Amygdala (tissue), 56 donors: ENCODE measurements at places on chromosomes 7 and 10.

DNA sequence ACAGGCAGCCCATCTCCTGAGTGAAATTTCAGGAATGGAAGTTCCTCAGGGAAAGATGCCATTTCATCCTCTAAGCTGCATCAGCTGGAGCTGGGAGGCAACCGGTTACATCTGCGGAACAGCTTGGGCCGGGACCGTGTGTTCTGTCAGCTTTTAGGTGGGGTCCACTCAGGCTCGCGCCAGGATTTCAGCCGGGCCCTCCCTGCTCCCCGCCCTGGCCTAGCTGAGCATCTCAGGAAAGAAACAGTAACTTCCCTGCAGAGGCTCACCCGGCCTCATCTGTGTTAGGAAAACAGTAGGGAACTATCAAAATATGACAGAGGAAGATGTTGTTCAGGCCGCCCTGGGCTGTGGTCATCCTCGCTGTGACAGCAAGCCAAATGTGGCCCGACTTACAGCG is 110.4 kb downstream of the TRIL start:
- no peak for DNase-seq

GRCh38 chr7:103866919-103867318 is 122.5 kb downstream of the RELN start:
- DNase-seq, result no peak

GRCh38 chr7:100166970-100167911 is 1.2 kb downstream of the GAL3ST4 start:
- DNase-seq, result no peak

GRCh38 chr7:118580743-118581382 is 356.4 kb downstream of the ANKRD7 start:
- no peak for DNase-seq

DNA sequence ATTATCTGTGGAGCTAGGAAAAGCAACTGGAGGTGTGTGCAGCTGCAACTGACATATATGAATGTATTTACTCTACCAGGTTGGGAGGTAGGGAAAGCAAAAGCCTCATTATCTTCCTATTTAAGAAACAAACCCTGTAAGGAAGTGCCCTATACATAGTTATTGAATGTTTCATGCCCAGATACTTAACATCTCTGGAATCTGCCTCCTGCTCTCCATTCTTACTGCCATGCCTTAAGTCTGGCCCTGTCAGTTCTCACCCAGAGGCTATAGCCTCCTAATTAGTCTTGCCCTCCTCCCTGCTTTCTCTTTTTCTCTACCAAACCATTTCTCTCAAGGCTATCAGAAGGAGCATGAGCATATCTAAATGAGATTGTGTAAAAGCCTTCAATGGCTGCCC is 542.6 kb upstream of the LRRN3 start:
- no peak for DNase-seq

DNA sequence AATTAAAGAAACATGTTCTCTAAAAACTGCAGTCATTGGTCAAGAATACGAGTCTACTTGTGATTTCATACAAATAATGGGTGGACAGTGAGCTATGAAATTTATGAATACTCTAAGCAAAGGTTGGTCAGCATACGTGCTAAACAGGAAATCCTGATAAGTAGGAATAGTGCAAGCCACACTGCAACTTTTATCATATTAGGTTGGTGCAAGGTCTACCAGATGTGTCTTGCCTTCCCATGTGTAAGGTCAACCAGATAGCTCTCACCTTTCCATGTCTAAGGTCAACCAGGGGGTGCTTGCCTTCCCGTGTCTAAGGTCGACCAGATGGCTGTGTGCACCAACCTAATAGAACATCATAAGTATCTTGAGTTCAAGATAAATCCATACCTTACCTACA is 2.0 kb upstream of the ITGB1 start:
- no peak for DNase-seq

DNA sequence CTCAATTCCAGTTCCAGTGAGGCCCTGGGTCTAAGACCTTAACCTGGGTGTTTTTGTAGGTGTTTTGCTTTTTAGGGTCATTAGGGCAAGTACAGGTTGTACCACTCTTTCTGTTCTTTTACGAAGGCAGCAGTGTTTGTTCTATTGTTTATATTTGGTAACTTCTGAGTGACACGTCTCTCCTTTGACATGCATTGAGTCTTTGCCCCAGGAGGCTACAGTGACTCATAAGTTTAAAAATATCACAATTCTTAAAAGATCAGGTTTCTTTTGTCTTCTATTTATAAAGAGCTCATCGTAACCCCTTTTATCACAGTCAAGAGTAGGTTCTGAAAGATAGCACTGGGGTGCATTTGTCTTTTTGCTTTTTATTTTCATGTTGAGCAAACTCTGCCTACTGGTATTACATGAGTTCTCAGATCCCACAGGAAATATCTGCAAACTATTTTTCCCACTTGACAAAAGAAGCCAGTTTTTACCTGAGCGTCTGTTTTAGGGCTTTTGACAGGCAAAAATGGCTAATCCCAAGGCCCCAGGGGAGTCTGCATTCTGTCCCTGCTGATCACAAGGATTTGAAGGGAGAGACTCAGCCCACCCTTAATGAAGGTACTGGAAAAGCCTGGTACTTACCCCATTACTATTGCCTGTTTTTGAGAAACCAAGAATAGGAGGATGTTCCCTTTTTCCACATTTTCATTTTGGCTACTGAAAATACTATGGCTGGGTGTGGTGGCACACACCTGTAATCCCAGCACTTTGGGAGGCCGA is 7.9 kb downstream of the NUDT13 start:
- no peak for DNase-seq

- no peak for DNase-seq
These were observed 75.6 kb upstream of the LYZL2 start for GRCh38 chr10:30705101-30705624.

- DNase-seq, result no peak
These were observed 22.1 kb downstream of the RAB18 start for GRCh38 chr10:27526242-27526641.

DNA sequence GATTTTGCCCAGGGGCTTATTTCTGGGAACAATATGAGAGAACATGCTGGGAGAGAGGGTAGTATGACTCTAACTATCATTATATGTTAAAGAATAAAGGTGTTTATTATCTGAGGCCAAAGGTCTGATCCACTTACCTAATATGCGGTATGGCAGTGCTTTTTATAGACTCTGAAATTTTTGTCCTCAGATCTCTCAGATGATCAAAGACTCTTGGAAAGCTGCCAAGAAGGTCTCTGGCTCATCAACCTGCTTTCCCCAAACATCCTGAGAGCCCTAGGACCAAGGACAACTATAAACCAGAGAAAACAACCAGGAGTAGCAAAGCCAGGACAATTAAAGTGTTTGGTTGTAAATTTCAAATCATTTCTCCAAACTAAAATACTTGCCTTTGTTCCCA is 255.7 kb upstream of the LRRN3 start:
- no peak for DNase-seq

DNA sequence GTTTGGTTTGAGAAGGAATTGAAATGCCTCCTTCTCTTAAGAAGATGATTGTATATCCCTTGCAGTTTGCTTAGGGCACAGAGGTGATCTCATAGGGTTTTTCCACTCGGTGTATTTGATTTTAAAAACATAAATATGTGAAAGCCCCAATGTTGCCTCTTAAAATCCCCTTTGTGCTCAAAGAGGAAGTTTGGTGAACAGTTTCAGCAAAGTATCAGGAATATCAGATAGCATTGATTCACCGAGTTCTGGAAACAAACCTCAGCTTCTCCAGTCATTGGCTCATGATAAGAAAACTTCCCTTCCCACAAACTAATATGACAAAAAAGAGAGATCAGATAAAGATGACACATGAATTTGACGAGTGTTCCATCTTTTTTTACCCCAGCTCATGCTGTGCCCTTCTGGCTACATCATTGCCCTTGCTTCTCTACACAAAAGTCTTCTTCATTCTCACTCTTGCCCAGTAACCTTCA is 20.1 kb upstream of the SMNDC1 start:
- no peak for DNase-seq

GRCh38 chr7:90816511-90817142 is 220.5 kb downstream of the CDK14 start:
- no peak for DNase-seq

GRCh38 chr10:78424723-78425122 is 391.1 kb downstream of the RPS24 start:
- DNase-seq, result no peak

- DNase-seq, result no peak
These were observed 780.3 kb downstream of the LRMDA start for GRCh38 chr10:76211691-76212090.

GRCh38 chr7:44150466-44150832 is 9.3 kb upstream of the MYL7 start:
- DNase-seq, result no peak

DNA sequence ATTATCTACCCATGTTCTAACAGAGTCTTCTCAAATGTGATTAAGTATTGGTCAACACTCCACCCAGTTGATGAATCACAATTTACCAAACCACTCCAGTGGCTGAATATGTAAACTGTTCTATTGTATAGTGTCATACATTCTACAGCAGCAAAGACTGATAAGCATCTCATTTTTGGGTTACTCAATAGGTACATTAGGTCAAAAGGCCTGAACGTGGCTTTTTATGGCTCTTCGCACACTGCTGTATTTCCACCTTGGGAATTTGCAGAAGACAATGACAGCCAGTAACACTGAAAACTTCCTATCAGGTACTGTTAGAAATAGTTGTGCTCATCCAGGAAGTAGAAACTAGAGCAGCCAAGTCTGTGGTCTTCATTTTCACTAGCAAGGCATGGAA is 166.9 kb downstream of the GLI3 start:
- DNase-seq, result no peak

DNA sequence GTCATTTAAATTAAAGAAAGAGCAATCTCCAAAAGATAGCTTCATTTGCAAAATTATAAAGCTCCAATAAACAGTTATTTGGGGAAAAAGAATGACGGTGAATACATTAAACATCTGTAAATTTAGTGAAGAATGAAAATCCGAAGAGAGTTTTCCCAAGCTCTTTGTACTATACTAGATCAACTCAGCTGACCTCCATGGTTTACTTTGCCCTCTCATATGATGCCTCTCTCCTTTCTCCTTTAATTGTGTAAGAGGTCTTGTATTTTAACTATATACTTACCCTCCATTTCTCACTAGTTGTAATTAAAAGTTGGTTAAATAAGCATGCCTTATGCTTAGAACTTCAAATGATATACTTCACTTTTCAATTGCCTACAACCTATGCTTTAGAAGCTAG is 125.8 kb downstream of the CACNA2D1 start:
- no peak for DNase-seq

GRCh38 chr7:88200261-88200660 is 19.6 kb downstream of the SRI start:
- no peak for DNase-seq

- no peak for DNase-seq
These were observed 142.4 kb upstream of the PRR15 start for GRCh38 chr7:29421010-29421956.

DNA sequence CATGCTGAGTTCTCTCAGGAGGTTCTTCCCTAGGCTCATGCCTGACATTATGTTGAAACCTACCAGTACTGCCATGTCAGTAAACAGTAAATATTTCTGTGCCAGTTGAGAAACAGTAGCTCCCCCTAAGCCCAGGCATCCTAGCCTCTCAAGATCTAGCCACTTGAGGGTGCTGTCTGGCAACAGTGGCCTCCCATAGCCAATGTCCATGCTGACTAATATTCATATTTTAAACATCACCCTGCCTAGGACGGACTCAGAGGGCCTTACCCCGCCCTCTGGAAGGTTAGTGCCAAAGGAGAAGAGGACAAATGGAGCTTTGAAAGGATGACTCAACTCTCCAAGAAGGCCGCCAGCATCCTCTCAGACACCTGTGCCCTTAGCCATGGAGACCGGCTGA is 7.7 kb downstream of the ACSM6 start:
- no peak for DNase-seq

- no peak for DNase-seq
These were observed 21.6 kb upstream of the NUP205 start for GRCh38 chr7:135536150-135536549.

DNA sequence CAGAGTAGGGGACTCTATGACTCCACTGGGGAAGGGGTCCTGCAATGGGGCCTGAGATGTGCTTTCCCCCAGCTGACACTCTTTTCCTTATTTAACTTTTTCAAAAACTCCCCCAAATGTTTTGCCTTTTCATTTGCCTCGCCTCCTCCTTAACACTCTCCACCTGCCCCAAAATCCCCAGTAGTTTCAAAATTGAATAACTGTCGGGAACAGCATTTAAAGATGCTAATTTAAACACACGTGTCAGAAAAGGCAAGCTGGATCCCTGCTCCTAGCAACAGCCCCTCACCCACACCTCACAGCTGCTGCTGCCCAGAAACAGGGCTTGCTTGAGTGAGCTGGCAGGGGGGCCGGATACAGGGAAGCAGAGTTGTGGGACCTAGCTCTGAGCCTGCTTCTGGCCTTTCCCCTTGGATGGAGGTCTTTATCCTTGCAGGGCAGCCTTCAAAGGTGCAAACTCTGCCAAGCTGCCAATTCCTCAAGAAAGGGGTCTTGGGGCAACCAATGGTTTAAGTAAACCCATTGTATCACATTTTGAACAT is 115.3 kb downstream of the KCNMA1 start:
- no peak for DNase-seq

- DNase-seq, result no peak
These were observed 165.6 kb downstream of the AVL9 start for GRCh38 chr7:32660936-32661335.

DNA sequence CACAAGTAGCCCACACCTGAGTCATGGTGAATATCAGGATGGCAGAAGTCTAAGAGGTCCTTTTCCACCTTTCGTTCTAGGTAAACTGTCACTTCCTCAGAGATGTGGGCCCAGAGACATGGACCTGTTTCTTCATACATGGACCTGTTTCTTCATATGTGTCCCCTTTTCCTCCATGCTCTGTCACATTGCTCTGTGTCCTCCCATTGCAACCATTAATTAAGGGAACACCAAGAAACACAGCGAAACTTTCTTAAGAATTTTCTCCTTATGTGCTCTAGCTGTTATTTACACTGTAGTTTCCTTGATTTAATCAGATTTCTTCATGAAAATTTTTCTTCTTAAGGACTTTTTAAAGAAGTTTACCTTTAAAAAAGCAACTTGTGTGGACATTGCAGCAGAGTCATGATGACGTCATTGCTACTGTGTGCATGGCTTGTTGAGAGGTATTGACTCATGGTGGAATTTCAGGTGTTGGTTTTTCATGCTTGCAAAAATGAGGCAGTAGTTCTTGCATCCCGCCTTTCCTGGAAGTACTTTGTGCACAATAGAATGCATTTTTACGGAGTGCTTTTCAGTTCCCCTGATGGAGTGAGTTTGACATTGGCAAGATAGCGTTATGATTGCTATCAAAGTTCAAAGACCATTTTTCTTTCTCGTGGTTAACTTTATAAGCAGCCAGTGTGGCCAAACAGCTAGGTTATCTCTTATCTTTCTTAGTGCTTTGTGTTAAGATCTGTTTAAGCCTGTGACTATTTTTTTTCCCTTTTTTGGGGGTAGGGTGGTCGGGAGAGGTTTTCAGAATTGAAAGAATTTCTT is 37.7 kb downstream of the CFAP58 start:
- DNase-seq, result no peak

DNA sequence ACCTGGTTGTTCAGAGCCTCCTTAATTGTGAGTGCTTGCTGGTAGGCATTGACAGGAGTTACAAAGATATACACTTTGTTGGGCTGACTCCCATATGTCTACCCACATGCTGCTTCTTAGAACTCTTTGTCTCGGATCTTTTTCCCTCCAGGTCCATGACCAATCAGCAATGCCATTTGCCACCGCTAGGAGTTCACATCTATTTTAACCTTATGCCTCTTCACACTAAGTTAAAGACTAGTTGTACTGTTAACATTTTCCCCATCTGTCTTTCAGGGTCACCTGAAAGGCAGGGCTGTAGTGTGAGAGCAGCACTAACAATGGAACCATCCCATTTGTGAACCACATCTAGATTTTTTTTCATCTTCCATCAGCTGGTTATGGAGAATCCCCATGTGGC is 226.7 kb upstream of the NPY start:
- no peak for DNase-seq

- DNase-seq, result no peak
These were observed 28.3 kb upstream of the CYP26C1 start for GRCh38 chr10:93032105-93032808.
